ENCODE measurements at places on chromosomes 5 and 9.

DNA sequence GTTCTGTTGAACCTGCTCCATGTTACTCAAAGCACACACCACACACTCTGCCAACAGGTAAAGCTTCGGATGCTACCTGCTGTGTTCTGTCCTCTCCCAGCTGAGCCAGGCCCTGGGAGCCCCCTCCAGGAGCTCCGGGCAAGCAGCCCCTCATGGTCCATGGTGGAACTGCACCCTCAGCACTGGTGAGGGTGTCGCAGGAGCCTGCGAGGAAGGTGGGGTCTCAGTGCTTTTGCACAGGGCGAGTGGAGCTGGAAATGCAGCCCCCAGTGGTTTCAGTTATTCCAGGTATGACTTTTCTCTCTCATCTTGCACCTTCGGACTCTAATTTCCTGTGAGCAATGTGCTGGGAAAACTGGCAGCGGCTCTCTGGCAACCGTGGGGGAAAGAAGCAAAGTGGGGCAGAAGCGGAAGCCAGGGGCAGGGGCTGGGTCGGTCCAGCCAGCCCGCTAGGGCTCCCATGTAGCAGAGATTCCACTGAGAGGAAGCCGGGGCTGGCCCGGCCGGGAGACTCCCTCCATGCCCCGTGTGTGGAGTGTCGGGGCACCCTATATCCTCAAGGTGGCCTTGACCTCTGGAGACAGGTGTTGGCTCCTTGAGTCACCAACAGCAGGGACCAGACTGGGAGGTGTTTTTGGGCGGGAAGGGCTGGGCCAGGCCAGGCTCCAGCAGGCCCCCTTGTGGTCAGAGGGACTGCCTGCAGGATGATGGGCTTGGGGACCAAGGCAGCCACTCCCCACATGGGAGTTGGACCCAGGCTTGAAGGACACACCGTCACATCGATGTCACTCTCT is 75.6 kb upstream of the PRSS3 start:
- DNase-seq, result no peak

- DNase-seq, result no peak
Observed at GRCh38 chr9:110153431-110153830, 54.5 kb downstream of the C9orf152 start.

GRCh38 chr9:6870650-6871477 is 113.1 kb downstream of the KDM4C start:
- DNase-seq, result no peak

GRCh38 chr5:119067450-119067849 is 3.4 kb upstream of the DMXL1 start:
- DNase-seq, result no peak

DNA sequence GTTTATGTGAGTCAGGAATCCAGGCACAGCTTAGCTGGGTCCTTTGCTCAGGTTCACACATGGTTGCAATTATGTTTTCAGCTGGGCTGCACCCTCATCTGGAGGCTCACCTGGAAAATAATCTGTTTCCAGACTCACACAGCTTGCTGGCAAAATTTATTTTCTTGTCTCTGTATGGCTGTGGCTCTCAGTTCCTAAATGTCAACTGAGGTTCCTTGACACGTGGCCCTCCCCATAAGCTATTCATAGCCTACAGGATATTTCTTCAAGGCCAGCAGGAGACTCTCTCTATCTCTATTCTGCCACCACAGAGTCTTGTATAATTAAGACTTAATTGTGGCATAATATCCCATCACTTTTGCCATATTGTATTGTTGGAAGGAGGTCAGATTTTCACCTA is 732.0 kb downstream of the CDH18 start:
- no peak for DNase-seq

GRCh38 chr9:27933210-27934025 is 360.1 kb upstream of the C9orf72 start:
- DNase-seq, result no peak

DNA sequence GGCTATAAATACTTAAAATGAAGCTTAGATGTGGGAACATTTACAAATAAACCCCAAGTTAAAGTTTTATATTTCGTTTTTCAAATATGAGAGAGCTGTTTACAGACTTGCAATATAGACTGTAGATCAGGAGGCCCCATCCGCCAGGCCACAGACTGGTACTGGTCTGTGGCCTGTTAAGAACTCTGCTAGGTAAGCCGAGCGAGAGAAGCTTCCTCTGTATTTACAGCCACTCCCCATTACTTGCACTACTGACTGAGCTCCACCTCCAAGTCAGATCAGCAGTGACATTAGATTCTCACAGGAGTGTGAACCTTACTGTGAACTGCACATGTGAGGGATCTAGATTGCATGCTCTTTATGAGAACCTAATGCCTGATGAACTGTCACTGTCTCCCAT is 561.4 kb upstream of the FAM174A start:
- DNase-seq, result no peak

DNA sequence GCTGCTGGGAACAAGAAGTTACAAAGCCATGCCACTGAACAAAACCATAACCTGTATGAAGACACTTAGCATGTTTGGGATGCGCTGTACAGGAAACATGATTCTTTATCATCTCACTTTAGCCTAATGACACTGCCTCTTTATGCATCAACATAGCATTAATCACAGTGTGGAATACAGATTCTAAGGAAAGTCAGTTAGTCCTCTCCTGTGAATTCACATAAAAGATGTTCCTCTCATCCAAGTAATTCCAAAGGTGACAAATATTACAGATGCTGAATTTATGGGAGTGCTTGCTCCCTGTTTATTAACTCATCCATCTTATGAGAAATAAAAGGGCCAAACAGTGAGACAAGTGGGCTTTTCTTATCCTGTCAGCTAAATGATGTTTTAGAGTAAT is 1677.7 kb downstream of the EFNA5 start:
- no peak for DNase-seq
